HFFc6 (cell line): ENCODE measurements at places on chromosomes 12 and 14. TPM values are rescaled to one million over a fixed set of nuclear protein-coding genes. Genes with fewer than 3 reads are reported as not detected.

DNA sequence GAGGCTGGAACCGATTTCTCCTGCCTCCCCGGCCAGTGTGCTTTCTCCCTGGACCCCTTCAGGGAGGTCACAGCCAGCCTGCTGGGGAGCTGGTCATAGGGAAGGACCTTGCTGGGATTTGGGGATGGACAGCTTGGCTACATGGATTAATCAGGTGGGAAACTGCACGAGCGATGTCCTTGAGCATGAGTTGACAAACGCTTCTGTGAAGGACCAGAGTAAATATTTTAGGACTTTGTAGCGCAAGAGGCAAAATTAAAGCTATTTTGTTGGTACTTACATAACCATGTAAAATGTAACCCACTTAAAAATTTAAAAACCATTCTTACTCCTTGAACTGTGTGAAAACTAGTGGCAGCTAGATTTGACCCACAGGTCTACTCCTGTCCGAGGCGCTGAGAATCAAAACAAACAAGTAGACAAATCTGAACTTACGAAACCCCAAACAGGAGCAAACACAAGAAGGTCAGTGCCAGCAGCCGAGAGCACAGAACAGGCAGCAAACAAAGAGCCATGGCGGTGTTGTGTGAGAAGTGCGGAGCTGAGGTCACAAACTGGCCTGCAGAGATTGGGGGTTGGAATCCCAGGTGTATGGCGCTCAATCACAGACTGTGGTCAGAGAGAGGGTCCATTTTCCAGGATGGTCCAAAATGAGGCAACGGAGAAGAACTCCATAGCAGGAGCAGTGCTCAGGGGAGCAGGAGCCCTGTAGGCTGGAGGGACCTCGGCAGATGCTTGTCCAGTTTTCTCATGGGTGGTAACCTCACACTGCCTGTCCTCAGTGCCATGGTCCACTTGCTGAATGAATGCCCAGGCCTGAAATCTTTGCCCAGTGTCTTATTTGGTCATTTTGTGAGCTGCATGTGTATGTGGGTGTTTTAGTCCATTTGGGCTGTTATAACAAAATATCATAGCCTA, 79.2 kb upstream of the CLMN start:
- no peak for DNase-seq

DNA sequence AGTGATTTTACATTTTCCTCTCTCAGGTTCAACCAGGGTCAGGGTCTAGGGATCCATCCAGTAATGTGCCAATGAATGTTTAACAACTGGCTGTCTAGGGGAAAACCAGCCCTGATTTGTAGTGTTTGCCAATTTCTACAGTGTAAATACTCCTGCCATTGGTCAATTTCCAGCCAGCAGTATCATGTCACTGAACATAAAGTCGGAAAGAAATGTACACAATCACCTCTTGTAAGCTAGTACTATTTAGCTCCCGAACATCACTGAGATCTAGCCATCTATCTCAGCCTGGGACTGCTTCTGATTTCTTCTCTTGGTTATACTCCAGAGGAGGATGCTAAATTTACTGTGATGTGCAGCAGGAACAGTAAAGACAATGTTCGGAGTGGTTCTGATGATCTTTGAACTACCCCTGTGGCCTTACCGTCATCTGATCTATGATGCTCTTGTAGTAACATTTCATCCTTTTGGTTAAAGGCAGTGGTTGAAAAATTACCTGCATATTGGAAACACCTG, 36.7 kb upstream of the EGLN3 start:
- DNase-seq, result no peak

GRCh38 chr12:91033251-91033650, 24.6 kb downstream of the KERA start:
- DNase-seq, result no peak

GRCh38 chr14:36935976-36936678, 236.3 kb downstream of the SLC25A21 start:
- DNase-seq, result peak; percentile 55

- no peak for DNase-seq
Measured at GRCh38 chr14:46653031-46653755, 1.6 kb upstream of the RPL10L start.

GRCh38 chr14:56061051-56061450, 57.2 kb upstream of the PELI2 start:
- no peak for DNase-seq

DNA sequence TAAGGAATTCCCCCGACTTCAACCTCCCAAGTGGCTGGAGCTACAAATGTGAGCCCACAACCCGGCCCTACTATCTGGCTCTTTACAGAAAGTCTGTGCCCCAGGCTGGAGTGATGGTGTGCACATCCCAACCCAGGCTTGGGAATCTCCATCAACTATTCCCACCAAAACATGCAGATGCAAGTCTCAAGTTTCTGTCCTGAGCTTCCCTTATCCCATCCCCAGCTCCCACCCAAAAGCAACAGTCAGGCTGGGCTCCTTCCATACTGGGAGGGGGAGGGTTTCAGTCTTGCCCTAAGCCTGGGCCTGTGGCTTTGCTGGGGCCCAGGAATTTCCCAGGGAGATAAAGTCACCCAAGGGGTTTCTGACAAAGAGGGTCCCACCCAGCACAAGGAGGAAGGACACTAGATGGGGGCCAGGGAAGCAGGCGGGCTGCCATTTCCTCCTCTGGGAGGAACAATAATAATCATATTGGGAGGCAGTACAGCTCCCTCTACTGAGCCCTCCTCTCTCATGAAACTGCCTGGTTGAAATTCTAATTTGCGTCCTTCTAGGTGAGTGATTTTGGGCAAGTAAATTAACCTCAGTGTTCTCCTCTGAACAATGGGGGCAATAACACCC, 8.0 kb downstream of the SLC8B1 start:
- no peak for DNase-seq

- DNase-seq, result no peak
Measured at GRCh38 chr12:26771861-26772260, 61.1 kb downstream of the ITPR2 start.

- no peak for DNase-seq
Measured at GRCh38 chr12:52947738-52948423, 1.0 kb upstream of the KRT18 start.

- no peak for DNase-seq
Measured at GRCh38 chr14:101937926-101938767, 26.2 kb upstream of the DYNC1H1 start.

GRCh38 chr14:68361231-68361630, 431.6 kb downstream of the ZFP36L1 start:
- peak; percentile 48 for DNase-seq

PLBD1 gene
- total RNA-seq, result not detected in 3 replicates

GLT8D2 gene
- total RNA-seq, result 40.6 to 52.2 TPM (median 45.5 TPM) in 3 replicates
